ENCODE measurements at places on chromosomes 3 and 15.

DNA sequence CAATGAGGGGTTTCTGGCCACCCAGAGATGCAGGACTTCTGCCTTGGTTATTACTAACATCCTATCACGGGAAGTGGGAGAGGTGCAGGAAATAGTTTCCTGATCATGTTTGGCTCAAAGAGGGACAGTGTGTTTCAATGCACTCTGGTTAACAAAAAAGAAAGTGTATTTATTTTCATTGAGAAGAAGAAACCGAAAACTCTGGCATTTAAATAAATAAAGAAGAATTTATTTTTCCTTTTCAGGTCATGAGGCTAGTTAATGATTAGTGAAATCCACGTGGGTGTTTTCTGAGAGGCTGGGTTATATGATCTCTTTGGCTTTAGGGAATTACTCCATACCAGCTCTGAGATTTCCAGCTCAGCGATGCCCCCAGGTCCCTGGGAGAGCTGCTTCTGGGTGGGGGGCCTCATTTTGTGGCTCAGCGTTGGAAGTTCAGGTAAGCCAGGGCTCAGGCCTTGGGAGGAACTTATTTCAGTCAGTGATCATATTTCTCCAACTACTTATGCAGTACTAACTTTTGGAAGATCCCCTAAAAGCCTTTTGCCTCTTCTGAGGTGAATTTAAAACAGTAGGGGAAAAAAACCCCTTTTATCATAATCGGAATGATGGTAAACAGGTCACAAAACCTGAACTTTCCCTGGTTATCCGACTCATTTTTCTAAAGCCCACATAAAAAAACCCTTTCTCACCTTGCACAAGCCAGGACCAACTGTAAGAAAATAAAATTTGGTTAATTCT is at the start of gene PLA1A:
TSS of gene PLA1A (plus strand) at position 338 of the 741 bp plus-strand sequence. CDS start at position 367, 29 bp downstream.
- no peak within 1 kb of the TSS for H3K4me3 ChIP-seq
- no peak within 1 kb of the TSS for H3K27ac ChIP-seq
- no peaks in the 10 kb centered on the region for H3K36me3 ChIP-seq
- peaks cover 36% of the 10 kb centered on the region for H3K4me1 ChIP-seq
- H3K27me3 ChIP-seq = peaks cover 19% of the 10 kb centered on the region

DNA sequence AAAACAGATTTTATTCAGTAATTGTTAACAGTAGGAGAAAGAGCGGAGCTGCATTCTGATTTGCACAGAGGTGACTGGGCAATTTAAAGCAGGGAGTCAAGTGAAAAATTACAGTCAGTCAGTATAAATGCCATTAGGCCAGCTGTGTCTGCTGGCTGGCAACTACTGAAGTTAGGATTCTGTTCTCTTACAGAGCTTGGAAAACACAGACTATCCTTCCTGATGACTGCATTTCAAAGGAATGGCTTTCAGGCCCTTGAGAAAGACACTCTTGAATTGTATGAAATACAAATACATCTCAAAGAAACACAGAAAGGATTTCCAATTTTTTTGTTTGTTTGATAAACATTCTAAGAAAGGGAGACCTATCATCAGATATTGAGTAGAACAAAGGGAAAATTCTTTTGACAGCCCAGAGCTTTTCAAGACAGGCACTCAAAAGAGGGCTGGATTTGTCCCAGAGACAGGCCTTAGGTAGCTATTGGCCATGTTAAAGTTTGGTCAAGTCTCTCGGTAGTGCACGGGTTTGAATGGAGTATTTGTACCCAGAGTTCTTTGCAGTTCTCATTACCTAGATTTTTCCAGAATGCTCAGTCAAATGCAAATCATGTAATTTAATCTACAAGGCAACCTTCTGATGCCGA is 551.2 kb upstream of the CCDC54 start:
- no peak overlapping the region for H3K4me3 ChIP-seq
- no peak for DNase-seq
- H3K36me3 ChIP-seq = no peaks in the 10 kb centered on the region
- H3K27me3 ChIP-seq = no peaks in the 10 kb centered on the region
- H3K4me1 ChIP-seq = peaks cover 5% of the 10 kb centered on the region

- H3K27ac ChIP-seq = peak overlapping the region; percentile 80
- no peak for DNase-seq
- H3K27me3 ChIP-seq = no peaks in the 10 kb centered on the region
- H3K36me3 ChIP-seq = peaks cover 53% of the 10 kb centered on the region
- no peak overlapping the region for H3K4me3 ChIP-seq
- peaks cover 57% of the 10 kb centered on the region for H3K4me1 ChIP-seq
Measured at GRCh38 chr3:107600780-107601179, 78.0 kb downstream of the BBX start.

GRCh38 chr15:42267286-42267685 is 5.7 kb upstream of the GANC start:
- H3K27me3 ChIP-seq = no peaks in the 10 kb centered on the region
- H3K4me1 ChIP-seq = peaks cover 21% of the 10 kb centered on the region
- no peak overlapping the region for H3K27ac ChIP-seq
- DNase-seq = no peak

GRCh38 chr15:45796433-45796832 is 161.6 kb downstream of the SQOR start:
- H3K4me3 ChIP-seq = no peak overlapping the region
- DNase-seq = no peak
- no peak overlapping the region for H3K27ac ChIP-seq
- H3K4me1 ChIP-seq = peaks cover 6% of the 10 kb centered on the region
- H3K27me3 ChIP-seq = no peaks in the 10 kb centered on the region
- no peaks in the 10 kb centered on the region for H3K36me3 ChIP-seq

DNA sequence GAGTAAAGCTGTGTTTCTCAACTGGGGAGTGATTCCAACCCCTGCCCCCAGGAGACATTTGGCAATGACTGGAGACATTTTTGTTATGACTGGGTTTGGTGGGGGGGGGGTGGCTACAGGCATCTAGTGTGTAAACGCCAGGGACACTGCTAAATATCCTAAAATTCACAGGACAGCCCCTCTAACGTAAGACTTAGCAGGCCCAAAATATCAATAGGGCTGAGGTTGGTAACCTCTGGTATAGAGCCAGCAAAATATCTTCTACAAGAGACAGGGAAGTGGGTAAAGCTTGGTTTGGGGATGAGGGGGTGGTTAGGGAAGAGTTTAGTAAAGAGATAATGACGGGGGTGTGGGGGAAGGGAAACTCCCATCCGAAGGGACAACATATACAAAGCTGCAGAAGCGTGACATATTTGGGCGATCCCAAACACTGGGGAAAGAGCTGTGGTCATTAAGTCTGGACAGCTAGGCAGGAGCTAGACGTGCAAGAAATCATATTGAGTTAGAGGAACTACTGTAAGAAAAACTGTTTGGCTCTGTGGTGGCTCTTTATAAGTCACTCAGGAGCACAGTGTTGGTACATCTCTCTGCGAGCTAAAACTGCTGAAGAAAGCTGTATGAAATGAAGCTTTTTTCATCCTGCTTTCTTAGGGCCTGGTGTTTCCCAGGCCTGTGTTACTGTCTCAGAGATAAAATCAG is 697 bp upstream of the TRIM69 start:
- no peak for DNase-seq
- H3K27me3 ChIP-seq = peaks cover 5% of the 10 kb centered on the region
- peak overlapping the region; percentile 23 for H3K27ac ChIP-seq
- H3K4me1 ChIP-seq = peaks cover 13% of the 10 kb centered on the region
- no peak overlapping the region for H3K4me3 ChIP-seq

DNA sequence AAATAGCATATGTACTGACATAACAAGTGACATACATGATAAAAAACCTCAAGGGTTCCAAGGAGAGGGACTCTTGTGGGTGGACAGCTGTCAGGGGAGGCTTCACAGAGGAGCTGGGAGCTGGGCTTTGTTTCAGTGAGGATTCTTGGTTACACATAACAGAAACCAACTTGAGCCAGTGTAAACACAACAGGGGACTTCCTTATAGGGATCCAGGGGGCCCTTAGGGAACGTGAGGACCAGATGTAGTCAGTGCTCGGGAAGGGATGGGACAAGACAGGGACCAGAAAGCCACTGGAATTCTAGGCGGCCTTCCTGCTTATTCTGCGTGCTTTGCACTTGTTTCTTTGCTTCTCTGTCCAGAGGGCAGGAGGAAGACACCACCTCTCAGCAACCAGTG is 34.9 kb downstream of the SNAPC5 start:
- peaks cover 61% of the 10 kb centered on the region for H3K36me3 ChIP-seq
- no peak for DNase-seq
- peaks cover 28% of the 10 kb centered on the region for H3K4me1 ChIP-seq
- H3K27ac ChIP-seq = peak overlapping the region; percentile 88
- H3K4me3 ChIP-seq = no peak overlapping the region

DNA sequence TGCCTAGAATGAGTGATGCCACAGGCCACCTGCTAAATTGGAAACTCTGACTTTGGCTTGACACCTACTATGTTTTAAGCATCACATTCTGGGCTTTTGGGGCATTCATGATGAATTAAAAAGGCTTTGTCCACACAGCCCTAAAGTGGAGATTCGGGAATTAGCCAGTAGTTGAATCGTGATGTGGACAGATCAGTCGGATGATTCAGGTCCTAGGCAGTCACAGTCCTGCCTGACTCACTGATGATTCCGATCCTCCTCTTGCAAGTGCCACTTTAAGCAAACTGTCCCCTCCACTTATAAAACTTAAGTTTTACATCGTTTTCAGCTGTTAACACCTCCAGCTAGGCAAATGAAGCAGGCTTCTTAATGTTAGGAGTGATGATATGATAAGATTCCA is 75.3 kb downstream of the SYNPR start:
- no peak for DNase-seq
- H3K36me3 ChIP-seq = no peaks in the 10 kb centered on the region
- no peaks in the 10 kb centered on the region for H3K4me1 ChIP-seq
- peaks cover 2% of the 10 kb centered on the region for H3K27me3 ChIP-seq
- no peak overlapping the region for H3K27ac ChIP-seq
